Transverse colon (tissue), 4 donors: ENCODE measurements at places on chromosomes 16 and 17. TPM values are rescaled to one million over a fixed set of nuclear protein-coding genes. Genes with fewer than 3 reads are reported as not detected.
A peak's percentile ranks its signal among the peaks of the same experiment; 100 is the strongest.

- H3K36me3 ChIP-seq, result no peaks in the 10 kb centered on the region
- H3K4me1 ChIP-seq, result no peaks in the 10 kb centered on the region
- H3K27me3 ChIP-seq, result peaks cover 3% of the 10 kb centered on the region
- H3K27ac ChIP-seq, result no peak overlapping the region
- no peak overlapping the region for H3K4me3 ChIP-seq
- no peak for DNase-seq
Measured at GRCh38 chr17:60107526-60108257, 29.0 kb upstream of the HEATR6 start.

GRCh38 chr16:51996516-51996915 lies 550.4 kb downstream of the TOX3 start:
- H3K27me3 ChIP-seq, result no peaks in the 10 kb centered on the region
- DNase-seq, result no peak
- H3K27ac ChIP-seq, result no peak overlapping the region
- H3K4me1 ChIP-seq, result no peaks in the 10 kb centered on the region
- H3K4me3 ChIP-seq, result no peak overlapping the region

- no peaks in the 10 kb centered on the region for H3K27me3 ChIP-seq
- H3K4me3 ChIP-seq, result no peak overlapping the region
- DNase-seq, result peak; percentile 24
- peaks cover 38% of the 10 kb centered on the region for H3K36me3 ChIP-seq
- no peak overlapping the region for H3K27ac ChIP-seq
Measured at GRCh38 chr16:89525146-89525913, 17.1 kb downstream of the SPG7 start.

Gene FSCN2
- total RNA-seq, result 28.1 TPM

DNA sequence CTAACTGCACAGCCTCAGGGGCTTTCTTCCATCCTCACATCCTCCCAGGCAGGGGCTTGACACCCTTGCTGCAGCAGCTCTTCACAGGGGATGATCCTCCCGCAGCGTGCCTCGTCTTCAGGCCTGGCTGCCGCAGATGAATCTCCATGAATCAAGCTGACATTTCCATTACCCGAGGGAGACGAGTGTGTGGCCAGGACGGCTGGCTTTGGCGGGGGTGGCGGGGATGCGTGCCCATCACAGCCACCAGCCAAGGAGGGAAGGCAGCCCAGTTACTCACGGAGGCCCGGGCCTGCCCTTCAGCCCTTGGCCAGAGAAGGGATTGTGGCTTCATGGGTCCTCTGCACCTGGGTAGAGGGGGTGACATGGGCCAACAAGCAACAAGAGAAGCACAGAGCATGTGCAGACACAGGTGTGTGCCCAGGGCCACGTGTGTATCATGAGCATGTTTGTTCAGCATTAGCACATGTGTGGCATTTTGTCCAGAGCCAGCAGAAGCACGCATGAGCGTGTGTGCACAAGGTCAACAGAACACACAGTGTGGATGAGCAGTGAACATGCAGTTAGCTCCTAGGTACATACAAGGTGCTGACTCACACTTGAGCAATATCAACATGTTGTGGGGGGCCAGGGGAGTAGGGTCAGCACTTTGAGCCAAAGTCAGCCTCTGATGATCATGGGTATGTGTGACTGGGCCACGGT lies 236.4 kb downstream of the KATNIP start:
- H3K27ac ChIP-seq, result no peak overlapping the region
- no peak overlapping the region for H3K4me3 ChIP-seq
- no peaks in the 10 kb centered on the region for H3K27me3 ChIP-seq
- DNase-seq, result no peak

DNA sequence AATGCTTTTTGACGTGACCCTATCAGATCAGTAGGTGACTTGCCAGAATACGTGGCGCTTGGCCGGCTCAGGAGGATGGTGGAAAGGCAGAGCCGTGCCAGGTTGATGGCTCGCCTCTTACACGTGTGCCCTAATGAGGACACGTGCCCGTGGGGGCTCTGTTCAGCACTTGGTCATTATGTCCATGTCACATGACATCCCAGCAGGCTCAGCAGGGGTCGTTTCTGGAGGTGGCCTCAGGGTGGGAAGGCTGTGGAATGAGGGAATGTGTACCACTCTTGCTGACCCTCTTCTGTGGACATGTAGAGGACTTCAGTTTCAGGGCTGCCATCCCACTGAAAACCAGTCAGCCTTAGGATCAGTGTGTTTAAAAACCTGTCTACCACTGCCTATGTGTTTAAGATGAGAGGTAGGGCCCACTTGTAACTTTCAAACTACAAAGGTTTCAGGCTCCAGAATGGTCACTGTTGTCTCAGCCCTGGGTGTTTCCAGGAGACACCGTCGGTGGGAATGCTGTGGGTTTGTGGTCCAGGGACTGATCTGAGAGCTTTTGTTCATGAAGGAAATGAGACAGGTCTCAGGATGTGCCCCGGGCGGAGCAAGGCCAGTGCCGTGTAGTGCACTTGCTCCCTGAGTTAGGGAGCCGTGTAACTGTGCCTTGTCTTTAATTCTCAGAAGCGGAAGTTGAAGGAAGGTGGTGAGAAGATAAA lies 12.1 kb downstream of the UBN1 start:
- peaks cover 63% of the 10 kb centered on the region for H3K36me3 ChIP-seq
- no peaks in the 10 kb centered on the region for H3K27me3 ChIP-seq
- DNase-seq, result no peak
- H3K4me1 ChIP-seq, result no peaks in the 10 kb centered on the region
- H3K4me3 ChIP-seq, result no peak overlapping the region
- H3K27ac ChIP-seq, result no peak overlapping the region

Gene SPATA20
- total RNA-seq, result 437 TPM

DNA sequence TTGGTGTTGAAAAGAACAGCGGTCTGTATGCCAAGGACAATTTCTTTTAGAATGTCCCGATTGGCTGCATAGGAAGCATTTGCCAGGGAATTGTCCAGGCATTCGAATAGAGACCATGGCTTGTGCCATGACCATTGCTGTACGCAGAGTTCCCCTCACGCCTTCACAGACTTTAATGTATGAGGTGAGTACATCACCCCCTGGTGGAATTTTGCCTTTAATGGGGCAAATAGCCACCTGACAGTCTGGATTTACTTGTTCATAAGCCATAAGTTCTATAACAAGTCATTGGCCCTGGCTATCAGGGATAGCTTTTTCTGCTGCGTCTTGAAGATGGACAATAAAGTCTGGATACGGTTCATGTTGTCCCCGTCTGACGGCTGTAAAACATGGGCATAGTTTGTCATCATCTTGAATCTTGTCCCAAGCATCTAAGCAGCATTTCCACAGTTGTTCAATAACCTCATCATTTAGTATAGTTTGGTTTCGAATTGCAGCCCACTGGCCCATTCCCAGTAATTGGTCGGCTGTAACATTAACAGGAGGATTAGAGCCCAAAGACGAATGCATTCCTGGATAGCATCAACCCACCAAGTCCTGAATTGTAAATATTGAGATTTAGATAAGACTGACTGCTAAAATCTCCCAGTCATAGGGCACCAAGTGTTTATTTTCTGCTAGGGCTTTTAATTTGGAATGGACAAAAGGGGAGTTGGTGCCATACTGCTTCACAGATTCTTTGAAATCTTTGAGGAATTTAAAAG lies 67.7 kb upstream of the ARL4D start:
- no peak overlapping the region for H3K4me3 ChIP-seq
- no peaks in the 10 kb centered on the region for H3K36me3 ChIP-seq
- peaks cover 11% of the 10 kb centered on the region for H3K27me3 ChIP-seq
- H3K27ac ChIP-seq, result no peak overlapping the region
- peaks cover 12% of the 10 kb centered on the region for H3K4me1 ChIP-seq

Gene TMIGD1
- 488 TPM for total RNA-seq

DNA sequence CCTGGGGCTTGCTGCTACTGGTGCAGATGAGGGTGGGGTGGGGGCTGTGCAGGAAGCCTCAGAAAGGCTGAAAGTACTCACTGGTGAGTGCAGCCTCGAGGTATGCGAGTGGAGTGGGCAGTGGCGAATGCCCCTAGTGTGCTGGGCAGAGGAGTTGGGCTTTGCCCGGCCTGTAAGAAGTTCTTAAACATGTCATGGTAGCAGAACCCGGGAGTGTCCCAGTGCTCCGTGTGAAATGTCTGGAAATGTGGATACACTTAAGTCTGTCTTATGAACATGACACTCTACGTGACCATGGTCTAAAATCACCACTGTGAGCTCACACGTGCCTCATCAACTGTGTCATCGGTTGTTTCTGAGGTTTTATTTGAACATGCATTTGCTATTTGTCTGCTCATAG lies 1.7 kb downstream of the SMTNL2 start:
- no peaks in the 10 kb centered on the region for H3K36me3 ChIP-seq
- H3K27me3 ChIP-seq, result peaks cover 46% of the 10 kb centered on the region
- H3K4me3 ChIP-seq, result no peak overlapping the region
- H3K4me1 ChIP-seq, result peaks cover 8% of the 10 kb centered on the region

Gene TRAF4
- 191 TPM for total RNA-seq

GRCh38 chr16:1297018-1297696 lies 12.3 kb upstream of the UBE2I start:
- H3K4me3 ChIP-seq, result no peak overlapping the region
- H3K36me3 ChIP-seq, result no peaks in the 10 kb centered on the region
- DNase-seq, result peak; percentile 43
- H3K27ac ChIP-seq, result no peak overlapping the region

Gene ATP1B2
- total RNA-seq, result 0.55 TPM

DNA sequence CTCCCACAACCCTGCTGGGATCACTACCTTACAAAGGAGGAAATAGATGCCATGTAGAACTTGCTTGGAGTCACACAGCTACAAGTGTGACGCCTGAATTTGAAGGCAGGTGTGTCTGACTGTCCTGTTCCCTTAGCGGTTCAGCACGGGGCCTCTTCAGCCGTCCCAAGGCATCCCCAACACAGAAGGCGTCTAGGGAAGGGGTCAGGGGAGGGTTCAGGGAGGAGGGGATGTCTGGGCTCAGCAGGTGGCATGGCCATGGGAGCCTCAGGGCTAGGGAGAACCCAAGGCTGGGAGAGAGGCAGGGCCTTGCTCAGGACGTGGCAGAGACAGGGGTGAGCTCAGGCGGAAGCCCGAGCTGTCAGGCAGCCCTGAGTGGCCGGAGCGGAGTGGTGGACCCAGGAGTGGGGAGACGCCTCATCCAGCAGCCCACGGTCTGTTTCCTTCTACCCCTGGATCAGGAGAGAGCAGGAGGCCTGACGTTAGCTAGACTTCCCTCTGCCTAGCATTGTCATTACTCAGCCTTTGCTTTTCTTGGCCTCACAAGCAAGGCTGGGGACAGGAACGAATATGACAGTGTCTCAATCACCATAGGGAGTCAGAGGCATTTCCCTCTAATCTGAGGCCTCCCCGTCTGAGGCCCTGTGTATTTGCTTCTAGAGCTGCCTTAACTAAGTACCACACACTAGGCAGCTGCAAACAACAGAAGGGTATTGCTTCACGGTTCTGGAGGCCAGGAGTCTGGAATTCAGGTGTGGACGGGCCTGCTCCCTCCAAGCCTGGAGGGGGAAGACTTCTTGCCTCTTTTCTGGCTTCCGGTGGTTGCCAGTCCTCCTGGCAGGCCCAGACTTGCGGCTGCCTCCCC lies 31.3 kb upstream of the ANKRD40CL start:
- no peaks in the 10 kb centered on the region for H3K27me3 ChIP-seq
- no peak overlapping the region for H3K4me3 ChIP-seq
- DNase-seq, result no peak
- H3K4me1 ChIP-seq, result no peaks in the 10 kb centered on the region
- H3K36me3 ChIP-seq, result no peaks in the 10 kb centered on the region
- H3K27ac ChIP-seq, result no peak overlapping the region

GRCh38 chr17:45850468-45850867 lies 5.8 kb downstream of the SPPL2C start:
- no peaks in the 10 kb centered on the region for H3K4me1 ChIP-seq
- no peak for DNase-seq
- H3K27me3 ChIP-seq, result peaks cover 18% of the 10 kb centered on the region
- no peak overlapping the region for H3K27ac ChIP-seq
- no peak overlapping the region for H3K4me3 ChIP-seq

GRCh38 chr16:27725236-27726000 lies 175.5 kb downstream of the KATNIP start:
- no peaks in the 10 kb centered on the region for H3K36me3 ChIP-seq
- H3K27me3 ChIP-seq, result no peaks in the 10 kb centered on the region
- peaks cover 32% of the 10 kb centered on the region for H3K4me1 ChIP-seq
- DNase-seq, result no peak

GRCh38 chr17:80886641-80887573 lies 104.7 kb upstream of the CHMP6 start:
- no peak overlapping the region for H3K27ac ChIP-seq
- H3K36me3 ChIP-seq, result no peaks in the 10 kb centered on the region
- H3K27me3 ChIP-seq, result no peaks in the 10 kb centered on the region

DNA sequence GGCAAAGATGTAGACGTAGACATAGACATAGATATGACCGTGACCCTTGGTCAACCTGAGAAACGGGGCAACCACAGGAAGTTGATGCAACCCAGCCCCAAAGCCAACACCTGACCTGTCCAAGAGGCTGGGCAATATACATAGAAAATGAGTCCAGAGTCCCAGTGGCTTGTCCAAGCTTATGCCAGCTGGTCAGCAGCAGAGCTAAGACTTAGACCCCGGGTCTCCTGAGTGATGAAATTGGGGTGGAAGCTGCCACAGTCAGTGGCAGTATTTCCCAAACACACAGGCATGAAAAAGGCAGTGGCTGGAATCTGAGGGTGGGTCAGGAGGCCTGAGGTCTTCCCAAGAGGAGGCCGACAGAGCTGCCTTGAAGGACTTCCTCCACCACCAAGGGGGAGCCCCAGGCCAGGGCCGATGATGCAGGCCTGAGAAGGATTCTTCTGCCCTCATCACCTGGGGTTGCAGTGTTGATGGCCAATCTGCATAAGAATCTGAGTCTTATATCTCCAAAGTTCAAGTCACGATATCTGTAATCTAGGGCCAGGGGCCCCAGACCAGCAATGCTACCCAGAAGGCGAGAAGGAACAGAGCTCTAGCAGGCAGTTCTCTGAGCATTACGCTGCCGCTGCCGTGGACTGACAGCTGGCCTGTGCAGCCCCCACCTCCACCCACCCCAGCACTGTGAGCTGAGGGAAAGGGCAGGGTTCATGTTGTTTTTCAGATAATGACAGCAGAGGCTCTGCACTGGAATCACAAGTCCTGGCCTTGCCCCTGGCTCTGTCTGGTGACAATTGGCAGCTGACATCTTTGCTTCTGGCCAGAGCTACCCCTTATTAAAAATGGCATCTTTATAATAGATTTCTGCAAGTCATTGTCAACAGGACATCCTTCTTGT lies 72.7 kb downstream of the GNAO1 start:
- H3K27ac ChIP-seq, result peak overlapping the region; percentile 46
- no peaks in the 10 kb centered on the region for H3K27me3 ChIP-seq
- H3K4me1 ChIP-seq, result peaks cover 18% of the 10 kb centered on the region
- no peaks in the 10 kb centered on the region for H3K36me3 ChIP-seq

Gene CCDC200
- not detected for total RNA-seq
